ENCODE measurements at places on chromosomes 12 and 14.

- no peak for DNase-seq
Observed at GRCh38 chr14:65703521-65703920, 291.0 kb downstream of the FUT8 start.

- DNase-seq, result peak; percentile 68
Observed at GRCh38 chr12:56723889-56724700, 1.0 kb downstream of the NACA start.

GRCh38 chr12:113262710-113263109 is 41.4 kb downstream of the TPCN1 start:
- DNase-seq, result no peak

DNA sequence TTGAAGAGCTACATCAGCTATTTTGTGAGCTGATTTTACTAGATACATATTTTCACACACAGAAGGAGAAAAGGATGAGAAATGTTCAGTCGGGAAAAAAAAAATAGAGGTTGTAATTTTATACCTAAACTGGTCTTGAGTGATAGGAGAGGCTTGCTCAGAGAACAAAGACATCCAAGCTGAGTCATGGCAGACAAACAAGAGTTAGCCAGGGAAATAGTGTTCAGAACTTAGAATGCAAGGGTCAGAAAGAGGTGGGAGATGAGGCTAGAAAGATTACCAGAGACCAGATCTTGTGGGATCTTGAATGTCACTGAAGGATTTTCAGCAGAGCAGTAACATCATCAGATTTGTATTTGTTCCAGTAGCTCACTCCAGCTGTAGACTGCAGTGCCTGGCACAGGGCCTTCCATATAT is 121.9 kb upstream of the ATF1 start:
- peak; percentile 56 for DNase-seq

DNA sequence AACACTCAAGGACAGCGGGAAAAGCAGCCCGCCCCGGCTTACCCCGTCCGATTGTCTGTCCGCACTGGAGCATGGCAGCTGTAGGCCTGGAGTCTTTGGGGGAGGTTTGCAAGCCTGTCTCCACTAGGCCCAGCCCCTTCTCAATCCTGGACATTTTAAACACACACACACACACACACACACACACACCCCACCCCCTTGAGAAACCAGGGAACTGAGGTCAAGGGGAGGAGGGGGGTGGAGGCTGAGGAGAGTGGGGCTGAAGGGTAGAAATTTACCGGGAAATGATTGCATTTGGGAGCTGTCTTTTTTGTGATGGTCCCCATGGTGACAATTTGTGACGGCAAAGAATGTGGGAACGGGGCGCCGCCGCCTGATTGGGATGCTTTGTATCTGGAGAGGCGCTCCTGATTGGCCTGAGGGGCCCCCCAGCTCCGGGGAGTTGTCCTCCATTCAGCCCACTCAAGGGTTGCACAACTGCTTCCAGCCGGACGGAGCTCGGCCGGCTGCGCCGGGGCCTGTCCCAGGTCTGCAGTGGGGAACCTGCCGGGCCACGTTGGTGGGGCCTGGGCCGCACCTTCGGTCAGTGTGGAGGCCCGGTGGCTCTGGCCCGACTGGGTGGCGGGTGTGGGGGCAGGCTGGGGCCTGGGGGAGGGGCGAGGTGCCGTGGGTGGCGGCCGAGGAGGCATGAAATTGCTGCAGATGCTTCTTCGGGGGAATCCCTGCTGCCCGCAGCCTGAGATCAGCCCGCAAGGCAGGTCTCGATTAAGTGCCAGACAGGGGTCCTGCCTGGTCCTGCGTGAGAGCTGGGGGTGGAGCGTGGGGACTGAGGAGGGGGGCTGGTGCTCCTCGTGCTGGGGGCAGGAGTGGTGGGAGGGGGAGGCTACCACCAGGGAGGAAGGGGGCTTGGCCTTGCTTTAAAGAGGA is at the start of gene FAM181A:
Gene FAM181A (plus strand): TSS at position 472 of the 927 bp plus-strand sequence. CDS start 942 bp downstream, outside the sequence.
- DNase-seq, result no peak

GRCh38 chr14:91369628-91370445 is 47.8 kb downstream of the CCDC88C start:
- no peak for DNase-seq

DNA sequence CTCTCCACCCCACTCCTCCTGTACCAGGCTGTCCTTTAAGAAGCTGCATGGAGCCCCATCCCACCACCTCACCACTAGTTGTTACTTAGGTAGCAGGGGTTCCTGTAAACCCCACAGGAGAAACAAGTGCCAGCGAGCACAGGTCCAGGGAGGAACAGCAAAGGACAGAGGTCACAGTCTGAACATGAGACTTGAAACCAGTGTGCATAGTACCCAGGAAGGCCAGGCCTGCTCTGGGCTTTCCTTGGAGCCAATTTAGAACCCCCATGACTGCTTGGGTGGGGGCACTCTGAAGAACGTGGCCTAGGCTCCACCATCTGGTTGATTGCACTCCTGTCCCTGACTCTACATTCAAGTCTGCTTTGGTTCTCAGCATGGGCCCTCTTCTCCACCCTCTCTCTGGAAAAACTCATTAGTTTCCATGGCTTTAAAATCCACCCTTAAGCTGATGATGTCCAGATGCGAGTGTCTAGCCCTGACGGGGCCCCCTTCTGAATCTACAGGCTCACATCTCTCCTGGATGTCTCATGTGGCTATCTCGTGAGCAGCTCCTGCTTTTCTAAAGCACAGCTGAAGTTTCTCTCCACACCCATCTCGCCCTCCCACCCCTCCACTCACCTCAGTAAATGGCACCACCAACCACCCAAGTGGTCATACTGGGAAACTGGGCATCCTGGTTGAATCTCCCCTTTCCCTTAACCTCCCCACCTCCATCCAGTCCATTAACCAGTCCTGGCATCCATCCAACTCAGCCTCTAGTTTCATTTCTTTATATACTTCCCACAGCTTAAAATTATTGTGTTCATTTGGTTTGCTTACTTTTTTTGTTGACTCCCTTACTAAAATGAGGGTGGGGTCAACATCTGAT is 8.4 kb downstream of the KRT3 start:
- no peak for DNase-seq

DNA sequence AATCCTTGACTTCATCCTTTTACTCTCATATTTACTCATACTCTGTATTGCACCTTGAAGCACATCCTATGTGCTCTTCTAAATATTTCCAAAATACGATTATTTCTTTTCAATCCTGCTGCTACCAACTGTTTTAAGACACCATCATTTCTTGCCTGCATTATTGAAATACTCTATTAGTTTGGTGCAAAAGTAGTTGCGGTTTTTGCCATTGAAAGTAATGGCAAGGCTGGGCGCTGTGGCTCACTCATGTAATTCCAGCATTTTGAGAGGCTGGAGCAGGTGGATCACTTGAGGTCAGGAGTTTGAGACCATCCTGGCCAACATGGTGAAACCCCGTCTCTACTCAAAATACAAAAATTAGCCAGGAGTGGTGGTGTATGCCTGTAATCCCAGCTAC is 412.5 kb downstream of the KCNH5 start:
- DNase-seq, result no peak
